ENCODE measurements at places on chromosomes 1 and 21.

- no peak for DNase-seq
- H3K4me1 ChIP-seq = no peaks in the 10 kb centered on the region
- no peak overlapping the region for H3K27ac ChIP-seq
- no peaks in the 10 kb centered on the region for H3K36me3 ChIP-seq
- no peak overlapping the region for H3K4me3 ChIP-seq
Observed at GRCh38 chr1:84427250-84428188, 29.2 kb downstream of the DNASE2B start.

GRCh38 chr1:245213066-245213831 is 58.5 kb downstream of the KIF26B start:
- H3K4me3 ChIP-seq = no peak overlapping the region
- H3K36me3 ChIP-seq = no peaks in the 10 kb centered on the region
- no peaks in the 10 kb centered on the region for H3K27me3 ChIP-seq
- H3K27ac ChIP-seq = no peak overlapping the region

DNA sequence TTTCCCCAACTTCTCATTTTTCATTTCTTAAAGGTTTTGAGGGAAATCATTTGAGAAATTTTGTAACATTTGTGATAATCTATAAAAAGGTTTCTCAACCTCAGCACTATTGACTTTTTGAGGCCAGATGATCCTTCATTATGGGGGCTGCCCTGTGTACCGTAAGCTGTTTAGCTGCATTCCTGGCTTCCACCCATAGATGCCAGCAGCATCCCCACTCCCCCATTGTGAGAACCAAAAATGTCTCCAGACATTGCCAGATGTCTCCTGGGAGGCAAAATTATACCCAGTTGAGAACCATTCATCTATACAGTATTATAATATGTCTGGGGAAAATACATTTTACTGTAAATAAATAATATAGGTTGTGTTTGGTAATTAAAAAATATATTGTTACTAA is 146.0 kb downstream of the PBX1 start:
- no peak overlapping the region for H3K4me3 ChIP-seq
- no peak overlapping the region for H3K27ac ChIP-seq
- H3K27me3 ChIP-seq = no peaks in the 10 kb centered on the region
- no peak for DNase-seq
- H3K4me1 ChIP-seq = no peaks in the 10 kb centered on the region

- no peaks in the 10 kb centered on the region for H3K27me3 ChIP-seq
- H3K4me1 ChIP-seq = no peaks in the 10 kb centered on the region
- H3K27ac ChIP-seq = no peak overlapping the region
- no peak for DNase-seq
- no peak overlapping the region for H3K4me3 ChIP-seq
Observed at GRCh38 chr1:221766210-221766609, 24.3 kb upstream of the DUSP10 start.

- no peaks in the 10 kb centered on the region for H3K36me3 ChIP-seq
Observed at GRCh38 chr1:161305867-161306519, 3.8 kb downstream of the MPZ start.

GRCh38 chr1:116453906-116454305 is 80.9 kb downstream of the ATP1A1 start:
- H3K4me3 ChIP-seq = no peak overlapping the region
- no peaks in the 10 kb centered on the region for H3K36me3 ChIP-seq
- no peaks in the 10 kb centered on the region for H3K27me3 ChIP-seq
- H3K4me1 ChIP-seq = no peaks in the 10 kb centered on the region

DNA sequence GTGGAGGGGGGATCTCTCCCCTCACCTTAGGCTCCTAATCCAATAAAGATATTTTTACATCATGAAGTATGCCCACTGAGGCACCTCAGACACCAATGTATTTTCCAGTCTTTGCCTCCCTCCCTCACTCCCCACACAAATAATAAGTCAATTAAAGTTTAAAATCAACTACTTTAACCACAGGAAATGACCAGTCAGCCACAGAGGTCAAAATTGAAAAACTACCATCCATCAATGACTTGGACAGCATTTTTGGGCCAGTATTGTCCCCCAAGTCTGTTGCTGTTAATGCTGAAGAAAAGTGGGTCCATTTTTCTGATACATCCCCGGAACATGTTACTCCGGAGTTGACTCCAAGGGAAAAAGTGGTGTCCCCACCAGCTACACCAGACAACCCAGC is 70.6 kb upstream of the DYNLT5 start:
- H3K27me3 ChIP-seq = no peaks in the 10 kb centered on the region
- H3K4me3 ChIP-seq = no peak overlapping the region
- no peaks in the 10 kb centered on the region for H3K4me1 ChIP-seq
- H3K36me3 ChIP-seq = no peaks in the 10 kb centered on the region

DNA sequence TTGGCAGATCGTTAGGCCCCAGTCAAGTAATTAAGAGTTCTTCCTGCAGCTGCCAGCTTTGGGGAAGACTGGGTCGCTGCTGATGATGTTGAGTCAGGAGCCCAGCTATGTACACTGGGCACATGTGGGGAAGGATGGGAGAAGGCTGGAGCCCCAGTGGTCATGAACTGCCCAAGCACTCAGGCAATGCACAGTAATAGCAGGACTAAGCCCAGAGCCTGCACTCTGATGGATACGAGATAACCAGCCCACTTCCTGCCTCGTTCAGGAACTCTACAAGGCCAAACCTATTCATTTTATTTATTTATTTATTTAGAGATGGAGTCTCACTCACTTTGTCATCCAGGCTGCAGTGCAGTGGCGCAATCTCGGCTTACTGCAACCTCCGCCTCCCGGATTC is 81.1 kb upstream of the BTG3 start:
- H3K36me3 ChIP-seq = no peaks in the 10 kb centered on the region
- DNase-seq = no peak
- H3K27me3 ChIP-seq = peaks cover 3% of the 10 kb centered on the region
- H3K27ac ChIP-seq = no peak overlapping the region
- no peaks in the 10 kb centered on the region for H3K4me1 ChIP-seq

DNA sequence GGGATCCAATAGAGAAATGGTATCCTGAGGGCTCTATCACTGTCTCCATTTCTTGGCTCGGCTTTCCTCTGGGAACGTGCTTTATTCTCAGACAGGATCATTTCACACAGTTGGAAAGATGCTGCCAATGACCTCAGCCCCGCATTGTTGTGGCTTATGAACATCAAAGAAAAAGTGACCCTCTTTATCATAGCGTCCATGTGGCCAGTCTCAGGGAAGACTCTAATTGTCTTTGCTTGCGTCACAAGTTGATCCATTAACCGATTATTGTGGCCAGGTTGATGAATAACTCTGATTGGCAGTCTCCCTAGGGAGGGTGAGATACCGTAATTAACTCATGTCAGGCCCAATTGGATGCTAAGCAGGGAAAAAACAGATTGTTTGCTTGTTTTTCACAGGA is 10.4 kb upstream of the TMEM9 start:
- no peak overlapping the region for H3K27ac ChIP-seq
- DNase-seq = no peak
- peaks cover under 1% of the 10 kb centered on the region for H3K4me1 ChIP-seq
- no peak overlapping the region for H3K4me3 ChIP-seq
- no peaks in the 10 kb centered on the region for H3K36me3 ChIP-seq

DNA sequence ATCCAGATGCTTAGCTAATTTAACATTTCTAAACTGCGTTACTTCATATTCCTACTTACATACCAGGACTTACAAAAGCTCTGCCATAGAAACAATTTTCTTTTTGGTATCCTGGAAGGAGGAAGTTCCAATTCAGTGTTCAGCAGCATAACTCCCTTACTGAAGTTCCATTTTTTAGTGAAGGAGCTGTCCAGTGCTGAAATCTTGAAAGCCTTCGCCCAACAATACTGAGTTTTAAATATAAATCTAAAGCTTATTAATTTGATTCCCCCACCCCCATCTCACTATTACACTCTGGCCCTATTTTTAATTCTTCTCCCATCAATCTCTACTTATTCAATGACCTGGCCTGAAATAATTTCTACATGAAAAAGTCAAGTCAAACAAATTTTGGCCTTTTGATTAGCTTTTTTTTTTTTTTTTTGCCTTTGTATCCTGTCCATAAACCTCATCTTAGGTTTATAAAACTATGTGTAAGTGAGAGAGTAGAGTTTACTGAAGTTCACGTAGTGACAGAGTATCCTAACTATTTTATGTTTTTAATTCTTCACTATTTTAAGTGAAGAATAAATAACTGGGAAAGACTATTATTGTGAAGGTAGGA is 323.0 kb upstream of the PLD5 start:
- no peaks in the 10 kb centered on the region for H3K27me3 ChIP-seq
- H3K27ac ChIP-seq = no peak overlapping the region
- no peaks in the 10 kb centered on the region for H3K36me3 ChIP-seq

- H3K27me3 ChIP-seq = no peaks in the 10 kb centered on the region
- no peak for DNase-seq
- H3K4me1 ChIP-seq = peaks cover 12% of the 10 kb centered on the region
- no peak overlapping the region for H3K4me3 ChIP-seq
Observed at GRCh38 chr21:42387843-42388340, 8.0 kb downstream of the TMPRSS3 start.

GRCh38 chr21:17854745-17855144 is 35.6 kb upstream of the C21orf91 start:
- no peak overlapping the region for H3K4me3 ChIP-seq
- H3K36me3 ChIP-seq = no peaks in the 10 kb centered on the region
- DNase-seq = no peak
- no peak overlapping the region for H3K27ac ChIP-seq
- H3K27me3 ChIP-seq = no peaks in the 10 kb centered on the region

GRCh38 chr1:13759072-13759471 is 59.1 kb downstream of the PRDM2 start:
- no peak overlapping the region for H3K4me3 ChIP-seq
- no peak for DNase-seq
- H3K27me3 ChIP-seq = no peaks in the 10 kb centered on the region
- H3K4me1 ChIP-seq = peaks cover 22% of the 10 kb centered on the region

DNA sequence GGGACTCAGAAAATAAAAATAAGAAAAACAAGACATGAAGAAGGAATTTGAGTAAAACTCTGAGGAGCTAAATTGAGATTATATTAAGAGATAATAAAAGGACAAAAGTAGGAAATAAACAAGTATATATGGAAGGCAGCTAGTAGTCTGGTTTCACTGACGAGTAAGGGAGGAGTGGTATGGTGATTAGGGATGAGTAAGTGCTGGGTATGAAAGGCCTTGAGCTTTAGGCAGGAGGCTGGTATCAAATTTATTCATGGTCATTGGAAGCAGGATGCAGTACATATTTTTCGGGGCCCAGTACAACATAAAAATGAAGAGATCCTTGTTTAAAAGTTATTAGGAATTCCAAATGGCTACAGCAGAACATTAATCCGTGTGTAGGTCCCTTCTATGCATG is 789.7 kb upstream of the PRMT6 start:
- H3K27ac ChIP-seq = no peak overlapping the region
- H3K4me3 ChIP-seq = no peak overlapping the region
- DNase-seq = no peak
- H3K36me3 ChIP-seq = no peaks in the 10 kb centered on the region
- H3K4me1 ChIP-seq = no peaks in the 10 kb centered on the region

DNA sequence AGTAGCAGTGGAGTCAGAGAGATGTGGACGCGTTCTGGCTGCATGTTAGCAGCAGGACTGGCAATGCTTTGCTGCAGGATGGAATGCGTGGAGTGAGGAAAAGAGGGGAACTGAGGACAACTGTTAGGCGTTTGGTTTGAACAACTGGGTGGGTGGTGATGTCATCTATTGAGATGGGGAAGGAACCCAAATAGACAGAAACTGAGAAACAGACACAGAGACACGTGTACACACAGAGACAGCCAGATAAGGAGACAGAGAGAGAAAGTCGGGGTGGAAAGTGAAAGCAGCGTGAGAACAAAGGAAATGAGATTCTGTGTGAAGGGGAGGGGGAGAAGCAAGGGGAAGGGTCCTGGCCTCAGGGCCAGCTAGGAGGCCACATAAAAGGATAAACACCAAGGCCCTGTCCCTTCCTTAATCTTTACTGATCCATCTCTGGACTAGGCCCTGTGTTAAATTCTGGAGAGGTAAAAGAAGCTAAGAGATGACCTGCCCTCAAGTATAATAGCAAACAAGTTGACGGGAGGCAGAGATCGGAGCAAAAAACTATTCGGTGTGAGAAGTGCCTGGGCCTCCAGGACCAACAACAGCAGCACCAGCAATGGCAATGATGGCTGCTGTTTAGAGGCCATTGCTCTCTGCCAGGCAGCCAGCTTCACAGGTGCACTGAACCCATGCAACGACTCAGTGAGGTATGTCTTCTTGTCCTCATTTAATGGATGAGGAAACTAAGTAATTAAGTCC is 31.6 kb downstream of the VWA5B1 start:
- H3K4me3 ChIP-seq = no peak overlapping the region
- DNase-seq = no peak
- H3K4me1 ChIP-seq = no peaks in the 10 kb centered on the region
- H3K36me3 ChIP-seq = no peaks in the 10 kb centered on the region
- H3K27ac ChIP-seq = no peak overlapping the region

GRCh38 chr1:93000751-93001175 is 39.5 kb upstream of the DIPK1A start:
- no peaks in the 10 kb centered on the region for H3K4me1 ChIP-seq
- H3K27ac ChIP-seq = no peak overlapping the region
- DNase-seq = no peak
- H3K4me3 ChIP-seq = no peak overlapping the region

- H3K36me3 ChIP-seq = no peaks in the 10 kb centered on the region
- H3K27ac ChIP-seq = no peak overlapping the region
- no peak for DNase-seq
- no peaks in the 10 kb centered on the region for H3K4me1 ChIP-seq
Observed at GRCh38 chr1:196078691-196079090, 529.5 kb downstream of the KCNT2 start.

- H3K27ac ChIP-seq = no peak overlapping the region
- no peak for DNase-seq
- H3K4me3 ChIP-seq = no peak overlapping the region
- H3K27me3 ChIP-seq = no peaks in the 10 kb centered on the region
- H3K4me1 ChIP-seq = no peaks in the 10 kb centered on the region
Observed at GRCh38 chr1:153431427-153431826, 15.1 kb downstream of the S100A7A start.

GRCh38 chr1:89429062-89429461 is 65.2 kb downstream of the GBP6 start:
- H3K4me1 ChIP-seq = no peaks in the 10 kb centered on the region
- no peak for DNase-seq
- no peaks in the 10 kb centered on the region for H3K36me3 ChIP-seq
- H3K4me3 ChIP-seq = no peak overlapping the region
- H3K27ac ChIP-seq = no peak overlapping the region

GRCh38 chr1:6260433-6260934 is 414 bp downstream of the GPR153 start:
- no peak for DNase-seq
- peaks cover 16% of the 10 kb centered on the region for H3K4me1 ChIP-seq
- peak overlapping the region; percentile 67 for H3K4me3 ChIP-seq
- no peak overlapping the region for H3K27ac ChIP-seq

DNA sequence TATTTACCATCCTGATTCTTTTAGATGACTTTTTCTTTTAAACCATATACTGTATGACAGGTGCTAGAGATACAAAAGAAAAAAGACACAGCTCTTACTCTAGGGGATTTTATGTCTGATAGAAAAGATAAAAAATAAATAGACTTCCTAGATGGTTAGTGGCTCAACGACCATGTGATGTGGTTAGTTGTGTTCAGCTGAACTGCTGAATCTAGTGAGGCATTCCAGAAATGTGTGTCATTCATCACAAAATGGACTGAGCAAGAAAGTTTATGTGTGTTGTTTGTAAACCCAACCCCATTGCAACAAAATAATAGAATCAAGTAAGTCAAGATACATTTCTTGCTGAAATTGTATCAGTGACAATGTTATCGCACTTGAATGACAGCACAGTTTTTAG is 205.8 kb upstream of the LYPLAL1 start:
- H3K4me3 ChIP-seq = no peak overlapping the region
- no peaks in the 10 kb centered on the region for H3K27me3 ChIP-seq

- no peak overlapping the region for H3K27ac ChIP-seq
- no peaks in the 10 kb centered on the region for H3K36me3 ChIP-seq
- no peaks in the 10 kb centered on the region for H3K4me1 ChIP-seq
- no peak for DNase-seq
Observed at GRCh38 chr1:209777587-209777986, 6.8 kb downstream of the C1orf74 start.

Data from liver (tissue), 10 donors.